ENCODE measurements at places on chromosomes 5 and 9. TPM values are rescaled to one million over a fixed set of nuclear protein-coding genes. Genes with fewer than 3 reads are reported as not detected.

Gene AFAP1L1
- 1.9 TPM for total RNA-seq

Gene ZDHHC11B
- total RNA-seq, result 1.6 TPM

Gene HAVCR2
- total RNA-seq, result 5.9 TPM

Gene GFRA3
- 0.27 TPM for total RNA-seq

Gene PCDHA12
- under 0.01 TPM for total RNA-seq

Gene DBH
- total RNA-seq, result not detected

Gene PRRX2
- not detected for total RNA-seq

Gene OR1Q1
- total RNA-seq, result under 0.01 TPM

Gene ACOT12
- total RNA-seq, result under 0.01 TPM

DNA sequence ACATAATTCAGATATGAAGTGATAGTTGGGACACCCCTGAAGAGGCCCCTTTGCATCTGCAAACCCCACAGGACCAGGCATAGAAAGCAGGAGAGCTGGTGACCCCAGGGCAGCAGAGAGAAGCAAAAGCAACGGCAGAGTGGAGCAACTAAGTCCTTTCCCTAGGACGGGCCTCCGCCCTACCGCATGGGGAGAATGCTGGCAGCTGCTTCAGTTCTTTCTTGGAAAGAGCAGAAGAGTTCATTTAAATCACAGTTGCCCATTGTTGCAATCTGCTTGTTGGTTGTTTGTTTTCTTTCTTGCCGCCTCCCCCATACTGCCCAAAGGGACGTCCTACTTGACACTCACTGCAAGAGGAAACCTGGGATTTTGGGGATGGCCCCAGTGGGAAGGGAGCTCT is 126.2 kb downstream of the ADAMTS16 start:
- no peak for DNase-seq

DNA sequence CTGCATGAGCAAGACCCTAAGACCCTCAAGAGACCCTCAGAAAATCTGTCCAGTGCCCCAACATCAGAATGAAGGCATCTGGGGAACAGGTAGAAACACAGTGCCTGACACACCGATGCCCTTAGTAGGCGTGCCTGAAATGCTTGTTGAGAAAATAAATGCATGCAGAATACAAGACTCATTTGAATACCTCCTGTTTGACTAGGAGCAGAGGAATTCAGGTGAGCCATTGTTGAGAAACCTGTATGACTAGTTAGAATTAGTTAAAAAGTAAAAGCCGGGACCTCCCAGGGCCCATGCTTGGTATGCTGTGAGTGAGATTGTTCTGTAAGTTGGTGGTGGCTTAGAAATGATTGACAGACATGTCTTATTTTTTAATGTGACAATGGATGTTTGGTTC is 55.0 kb downstream of the WWC1 start:
- no peak for DNase-seq

- peak; percentile 24 for DNase-seq
Measured at GRCh38 chr9:16058131-16058549, 505.3 kb downstream of the CCDC171 start.

- DNase-seq, result no peak
Measured at GRCh38 chr5:97105501-97106215, 36.8 kb downstream of the LIX1 start.

- no peak for DNase-seq
Measured at GRCh38 chr5:77558266-77558665, 66.2 kb upstream of the WDR41 start.

- no peak for DNase-seq
Measured at GRCh38 chr9:126495411-126496180, 118.1 kb upstream of the LMX1B start.

- DNase-seq, result no peak
Measured at GRCh38 chr5:132100672-132101261, 27.2 kb downstream of the CSF2 start.

GRCh38 chr9:4640027-4640426 is 22.1 kb upstream of the PLPP6 start:
- DNase-seq, result peak; percentile 29

- no peak for DNase-seq
Measured at GRCh38 chr9:104604801-104605200, 626 bp downstream of the OR13C2 start.

DNA sequence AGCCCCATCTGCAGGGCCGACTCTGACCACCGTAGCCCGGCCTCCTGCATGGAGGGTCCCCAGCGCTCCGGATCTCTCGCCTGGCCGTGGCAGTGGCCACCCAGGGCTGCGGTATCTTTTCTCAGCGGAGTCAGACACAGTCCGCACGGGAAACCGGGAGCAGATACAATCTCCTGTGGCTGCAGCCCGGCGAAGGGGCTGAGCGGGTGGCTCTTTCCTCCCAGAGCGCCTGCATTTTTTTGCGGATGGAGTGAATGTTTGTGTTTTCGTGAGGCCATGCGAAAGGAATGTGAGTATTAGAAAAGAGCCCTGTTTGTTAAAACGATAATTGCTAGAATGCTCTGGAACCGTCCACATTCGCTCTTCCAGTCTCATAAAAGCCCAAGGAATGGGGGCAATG is 53.4 kb upstream of the PTCH1 start:
- no peak for DNase-seq

- DNase-seq, result no peak
Measured at GRCh38 chr5:23629396-23629795, 122.0 kb downstream of the PRDM9 start.

DNA sequence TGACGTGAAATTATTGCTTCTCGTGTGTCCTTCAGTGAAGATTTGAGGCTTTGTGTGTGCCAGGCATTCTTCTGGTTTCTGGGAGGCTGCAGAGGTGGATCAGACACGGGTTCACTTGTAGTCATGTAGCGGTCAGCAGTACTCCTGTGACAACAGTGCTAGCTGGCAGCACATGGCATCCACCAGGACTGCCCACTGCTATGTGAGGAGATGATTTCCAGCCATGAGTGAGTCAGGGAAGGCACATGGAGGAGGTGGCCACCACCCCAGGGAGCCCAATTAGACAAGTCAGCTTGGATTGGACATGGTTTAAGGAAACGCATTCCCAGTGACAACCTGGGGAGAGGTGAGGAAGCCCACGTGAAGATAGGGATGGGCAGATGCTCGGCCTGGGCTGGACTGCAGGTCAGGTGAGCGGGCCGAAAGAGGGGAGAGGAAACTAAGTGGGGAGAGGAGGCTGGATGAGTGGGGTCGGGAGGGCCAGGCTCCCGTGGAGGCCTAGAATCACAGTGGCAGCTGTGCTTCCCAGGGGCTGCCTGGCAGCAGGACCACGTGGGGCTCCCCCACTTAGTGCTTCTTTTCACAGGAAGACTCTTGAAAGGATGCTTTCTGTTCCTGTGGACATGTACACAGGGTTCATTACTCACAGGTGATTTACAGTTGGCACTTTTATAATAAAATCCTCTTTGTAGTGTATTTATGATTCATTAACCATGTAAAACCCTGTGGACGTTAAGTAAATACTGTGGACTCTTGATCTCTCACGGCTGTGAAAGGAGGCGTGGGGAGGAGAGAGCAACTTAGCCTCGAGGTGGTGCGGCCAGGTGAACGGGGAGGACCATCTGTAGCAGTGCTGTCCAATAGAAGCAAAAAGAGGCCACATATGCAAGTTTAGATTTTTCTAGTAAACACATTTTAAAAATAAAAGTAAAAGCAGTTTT is 80.0 kb upstream of the OTULINL start:
- no peak for DNase-seq

- peak; percentile 3 for DNase-seq
Measured at GRCh38 chr5:35483780-35484179, 133.9 kb upstream of the SPEF2 start.

DNA sequence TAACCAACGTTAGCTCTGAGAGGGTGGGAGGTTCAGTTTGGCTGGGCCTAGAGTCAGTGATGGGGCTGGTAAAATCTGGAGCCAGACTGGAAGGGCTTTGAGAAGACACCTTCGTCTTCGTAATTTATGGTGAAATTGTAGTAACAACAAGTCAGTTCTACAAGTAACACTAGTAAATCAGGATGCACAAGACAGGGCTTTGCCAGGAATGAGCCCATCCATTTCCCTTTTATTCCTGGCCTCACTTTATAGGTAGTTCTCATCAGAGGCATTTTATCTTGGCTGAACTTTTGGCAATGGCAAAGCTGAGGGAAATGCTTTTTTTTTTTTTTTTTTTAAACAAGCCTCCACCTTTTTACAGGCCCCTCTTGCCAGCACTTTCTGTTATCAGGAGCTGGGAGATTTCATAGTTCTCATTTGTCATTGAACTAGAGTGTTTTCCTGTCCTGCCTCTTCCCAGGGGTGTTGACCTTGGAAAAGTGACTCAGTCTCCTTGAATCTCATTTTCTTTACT is 110.5 kb upstream of the KLF4 start:
- DNase-seq, result no peak

DNA sequence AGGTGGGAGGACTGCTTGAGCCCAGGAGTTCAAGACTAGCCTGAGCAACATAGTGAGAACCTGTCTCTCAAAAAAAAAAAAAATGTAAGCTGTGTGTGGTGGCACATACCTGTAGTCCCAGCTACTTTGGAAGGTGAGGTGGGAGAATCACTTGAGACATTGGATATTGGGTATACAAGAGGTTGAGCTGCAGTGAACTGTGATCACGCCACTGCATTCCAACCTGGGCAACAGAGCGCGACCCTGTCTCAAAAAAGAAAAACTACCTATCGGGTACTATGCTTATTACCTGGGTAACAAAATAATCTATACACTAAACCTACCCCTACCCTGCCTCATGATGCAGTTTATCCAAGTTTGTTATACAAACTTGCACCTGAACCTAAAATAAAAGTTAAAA is 64.9 kb downstream of the AOPEP start:
- DNase-seq, result no peak

DNA sequence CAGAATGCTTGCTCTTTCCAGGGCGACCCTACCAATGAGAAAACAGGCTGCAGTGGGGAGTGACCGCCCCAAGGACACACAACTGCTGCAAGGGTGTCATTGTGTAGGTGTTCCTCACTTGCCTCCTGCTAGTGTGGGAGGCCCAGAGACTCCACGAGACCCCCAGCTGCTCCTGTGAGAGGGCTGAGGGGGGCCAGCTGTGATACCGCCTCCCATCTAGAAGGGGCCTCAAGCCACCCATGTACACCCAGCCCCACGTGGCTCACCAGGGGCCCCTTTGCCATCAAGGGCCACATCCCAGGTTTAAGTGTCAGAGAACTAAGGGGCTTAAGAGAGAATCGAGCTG is 1.3 kb upstream of the ASS1 start:
- no peak for DNase-seq

GRCh38 chr5:96203761-96204160 is 229.3 kb downstream of the PCSK1 start:
- no peak for DNase-seq

DNA sequence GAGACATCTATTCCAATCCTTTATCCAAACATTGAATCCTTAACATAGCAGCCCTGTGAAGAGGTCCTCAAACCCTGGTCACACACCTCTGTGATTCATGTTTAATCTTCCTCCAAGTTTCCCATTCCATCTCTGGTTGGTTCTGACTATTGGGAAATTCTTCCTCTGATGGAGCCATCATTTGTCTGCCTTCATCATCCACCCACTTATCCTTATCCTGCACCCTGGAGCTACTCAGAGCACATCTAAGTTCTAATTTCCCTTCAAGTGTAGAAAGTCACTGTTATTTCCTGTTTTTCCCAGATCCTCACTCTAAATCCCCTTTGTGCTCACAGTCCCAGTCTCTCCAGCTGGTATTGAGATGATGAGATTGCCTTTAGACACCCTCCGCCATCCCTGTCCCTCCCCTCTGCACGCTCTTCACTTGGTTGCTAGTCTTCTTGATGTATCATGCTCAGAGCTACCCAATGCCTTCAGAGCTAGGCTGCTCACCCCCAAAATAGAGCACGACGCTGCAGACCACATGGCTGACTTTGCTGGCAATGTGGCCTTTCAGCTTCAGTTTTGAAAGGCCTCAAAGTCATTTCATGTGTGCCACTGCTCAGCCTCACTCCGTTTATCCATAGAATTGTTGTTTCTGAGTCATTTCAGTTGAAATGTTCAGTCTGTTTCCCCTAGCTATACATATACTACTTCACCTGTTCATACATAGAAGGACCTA is 154.3 kb downstream of the PALM2AKAP2 start:
- no peak for DNase-seq

DNA sequence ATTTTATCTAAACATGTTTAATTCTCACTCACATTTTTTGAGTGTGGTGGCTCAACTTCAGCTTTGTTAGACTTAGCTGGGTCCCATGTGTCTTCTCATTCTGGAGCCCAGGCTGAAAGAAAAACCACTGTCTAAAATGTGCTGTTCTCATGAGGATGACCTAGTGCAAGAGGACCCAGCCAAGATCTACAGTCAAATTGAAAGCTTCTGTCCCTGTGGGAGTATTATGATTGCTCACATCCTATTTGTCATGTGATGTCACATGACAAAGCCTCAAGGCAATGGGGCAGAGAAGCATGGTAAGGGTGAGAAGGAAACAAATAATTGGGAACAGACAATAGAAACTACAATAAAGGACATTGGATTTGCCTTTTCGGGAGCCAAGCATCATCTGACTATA is 113.4 kb upstream of the ASTN2 start:
- no peak for DNase-seq

DNA sequence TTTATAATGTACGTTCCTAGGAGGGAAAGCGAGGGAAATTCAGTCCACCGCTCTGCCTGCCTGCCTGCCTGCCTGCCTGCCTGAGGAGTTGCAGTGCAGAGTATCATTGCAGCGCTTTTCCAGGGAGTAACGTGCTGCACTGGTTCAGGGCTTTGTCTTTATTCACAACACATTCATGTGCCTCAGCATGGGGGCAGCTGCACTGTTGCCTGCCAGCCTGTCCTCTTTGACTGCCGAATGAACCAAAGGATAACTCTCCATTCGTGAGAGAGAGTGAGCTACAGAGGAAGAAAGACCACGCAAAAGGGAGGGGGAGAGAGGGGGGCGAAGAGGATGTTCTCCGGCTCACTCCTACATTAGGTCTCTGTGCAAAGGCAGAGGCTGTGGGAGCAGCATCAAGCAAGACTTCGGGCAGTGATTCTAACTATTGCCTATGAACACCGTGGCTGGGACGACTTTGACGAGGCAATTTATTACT is 791.2 kb downstream of the MAT2B start:
- DNase-seq, result no peak

GRCh38 chr5:179867079-179867465 is 8.5 kb upstream of the MRNIP start:
- DNase-seq, result no peak

- DNase-seq, result no peak
Measured at GRCh38 chr5:173858670-173859407, 29.3 kb upstream of the CPEB4 start.

GRCh38 chr5:140133514-140134167 is 7.9 kb downstream of the IGIP start:
- DNase-seq, result no peak

- no peak for DNase-seq
Measured at GRCh38 chr9:15618540-15619331, 65.9 kb downstream of the CCDC171 start.

DNA sequence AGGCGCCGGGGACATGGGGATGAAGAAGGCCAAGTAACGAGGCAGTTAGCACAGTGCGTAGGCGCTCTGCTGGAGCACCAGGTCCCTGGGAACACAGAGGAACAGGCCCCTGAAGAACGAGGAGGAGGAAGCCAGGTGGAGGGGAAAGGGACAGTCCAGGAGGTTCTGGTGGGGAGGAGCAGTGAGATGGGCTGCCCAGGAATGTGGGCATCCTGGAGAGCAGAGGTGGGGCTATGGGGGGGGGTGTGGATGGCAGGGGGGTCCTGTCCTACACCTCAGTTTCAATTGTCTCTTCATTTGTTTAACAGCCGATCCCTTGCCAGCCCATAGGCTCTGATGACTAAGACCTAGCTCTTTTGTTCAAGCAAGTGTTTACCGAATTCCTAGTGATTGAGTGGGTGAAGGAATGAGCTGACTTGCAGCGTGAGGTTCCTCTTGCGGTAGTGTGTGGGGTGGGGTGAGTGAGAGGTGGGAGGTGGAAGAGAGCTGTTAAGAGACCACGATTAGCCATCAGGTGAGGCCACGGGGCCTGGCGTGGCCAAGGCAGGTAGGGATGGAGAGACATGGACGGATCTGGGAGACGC is 8.4 kb upstream of the PHYHD1 start:
- DNase-seq, result no peak
